Fibroblast of villous mesenchyme (primary cell): ENCODE measurements at places on chromosomes 6 and 20. TPM values are rescaled to one million over a fixed set of nuclear protein-coding genes. Genes with fewer than 3 reads are reported as not detected.

Gene LY6G6C
- total RNA-seq: not detected in 2 replicates

Gene MUC21
- total RNA-seq: not detected in 2 replicates

Gene PLTP
- total RNA-seq: 10.4 and 14.8 TPM in 2 replicates

Gene SIRPB1
- not detected in 2 replicates for total RNA-seq

Gene BCAS1
- total RNA-seq: under 0.01 TPM in 2 replicates

Gene QKI
- total RNA-seq: 153 and 170 TPM in 2 replicates

Gene MYLK4
- total RNA-seq: 0.43 and 0.64 TPM in 2 replicates

Gene NRM
- 3.5 and 5.5 TPM in 2 replicates for total RNA-seq

Gene GJA10
- not detected in 2 replicates for total RNA-seq

Gene C20orf204
- 0.43 and 0.97 TPM in 2 replicates for total RNA-seq

Gene FAXC
- 0.32 and 2.2 TPM in 2 replicates for total RNA-seq

Gene PDE7B
- total RNA-seq: 1.7 and 3.9 TPM in 2 replicates

Gene SCUBE3
- total RNA-seq: 10.0 and 26.8 TPM in 2 replicates

Gene IPCEF1
- total RNA-seq: 0.32 and 0.86 TPM in 2 replicates
